Fibroblast of the aortic adventitia (primary cell): ENCODE measurements at places on chromosomes 4 and X. TPM values are rescaled to one million over a fixed set of nuclear protein-coding genes. Genes with fewer than 3 reads are reported as not detected.

Gene PF4V1
- total RNA-seq, result not detected in 2 replicates

Gene P2RY4
- 0.09 and 0.41 TPM in 2 replicates for total RNA-seq

Gene GCNA
- total RNA-seq, result 2.3 and 2.4 TPM in 2 replicates

Gene LPAR4
- 1.3 and 1.7 TPM in 2 replicates for total RNA-seq

Gene MAPK10
- total RNA-seq, result 48.2 and 69.6 TPM in 2 replicates

Gene ETDB
- not detected in 2 replicates for total RNA-seq

Gene TLR10
- not detected in 2 replicates for total RNA-seq
